Fibroblast of skin of right biceps (primary cell): ENCODE measurements at places on chromosomes 2 and 18.

- DNase-seq: no peak
Measured at GRCh38 chr2:108945969-108946368, 43.1 kb downstream of the EDAR start.

DNA sequence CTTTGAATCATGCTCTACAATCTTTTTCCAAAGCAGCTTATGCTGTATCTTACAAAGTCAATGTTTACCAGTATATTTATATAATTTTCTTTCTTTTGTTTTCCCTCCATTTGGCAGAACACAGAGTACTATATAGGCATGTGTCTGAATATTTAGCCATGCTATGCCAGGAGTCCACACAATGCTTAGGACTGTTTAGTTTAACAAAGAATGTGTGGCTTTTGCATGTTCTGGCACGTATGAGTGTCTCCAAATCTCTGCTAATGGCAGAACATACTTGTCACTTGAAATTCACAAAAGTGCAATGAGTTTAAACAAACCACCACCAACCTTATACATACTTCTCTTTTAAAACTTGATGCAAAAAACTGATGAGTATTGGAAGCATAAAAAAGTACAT lies 268.0 kb downstream of the NR4A2 start:
- DNase-seq: no peak

- DNase-seq: no peak
Measured at GRCh38 chr2:239858179-239858578, 167.0 kb downstream of the NDUFA10 start.

- no peak for DNase-seq
Measured at GRCh38 chr2:127029350-127030051, 77.5 kb downstream of the BIN1 start.

GRCh38 chr2:160445673-160446072 lies 47.9 kb downstream of the RBMS1 start:
- DNase-seq: no peak

DNA sequence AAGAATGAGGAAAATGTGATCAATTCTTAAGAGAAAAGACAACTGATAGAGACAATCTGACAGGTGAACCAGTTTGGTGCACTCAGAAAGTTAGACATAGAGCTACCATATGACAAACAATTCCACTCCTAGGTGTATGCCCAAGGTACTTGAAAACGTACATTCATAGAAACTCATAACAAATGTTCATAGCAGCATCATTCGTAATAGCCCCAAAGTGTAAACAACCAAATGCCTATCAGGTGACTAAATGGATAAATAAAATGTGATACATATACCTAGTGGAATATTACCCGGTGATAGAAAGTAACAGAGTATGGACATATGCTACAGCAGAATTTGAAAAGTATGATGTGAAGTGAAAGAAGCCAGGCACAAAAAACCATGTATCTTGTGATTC lies 149.3 kb upstream of the TRIB2 start:
- DNase-seq: no peak

DNA sequence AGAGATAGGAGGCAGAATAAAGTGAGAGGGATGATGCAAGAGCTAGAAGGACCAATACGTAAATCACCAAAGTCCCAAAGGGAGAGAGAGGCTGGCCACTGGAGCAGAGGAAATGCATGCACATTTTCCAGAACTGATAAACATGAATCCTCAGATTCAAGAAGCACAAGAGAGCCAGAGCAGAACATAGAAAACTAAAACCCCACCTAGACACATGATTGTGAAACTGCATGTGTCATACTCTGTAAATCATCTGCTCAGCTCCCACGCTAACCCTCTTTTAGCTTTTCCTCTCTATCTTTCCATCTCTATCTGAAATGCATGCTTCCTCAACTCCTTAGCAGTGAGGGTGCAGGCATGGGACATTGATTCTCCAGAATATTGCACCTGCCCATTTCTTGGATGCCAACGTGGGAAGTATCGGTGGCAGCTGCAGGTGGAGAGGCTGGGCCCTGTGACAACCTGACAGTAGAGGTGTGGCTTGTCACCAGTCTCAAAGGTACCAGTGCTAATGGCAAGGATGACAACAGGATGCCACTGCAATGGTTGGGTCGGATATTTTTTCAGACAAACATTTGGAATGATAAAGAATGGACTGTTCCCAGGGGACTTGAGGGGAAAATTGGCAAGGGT lies 89.3 kb upstream of the OTOS start:
- no peak for DNase-seq

- no peak for DNase-seq
Measured at GRCh38 chr2:43408407-43409160, 182.2 kb upstream of the ZFP36L2 start.

GRCh38 chr2:132374151-132374550 lies 42.5 kb upstream of the GPR39 start:
- DNase-seq: no peak

DNA sequence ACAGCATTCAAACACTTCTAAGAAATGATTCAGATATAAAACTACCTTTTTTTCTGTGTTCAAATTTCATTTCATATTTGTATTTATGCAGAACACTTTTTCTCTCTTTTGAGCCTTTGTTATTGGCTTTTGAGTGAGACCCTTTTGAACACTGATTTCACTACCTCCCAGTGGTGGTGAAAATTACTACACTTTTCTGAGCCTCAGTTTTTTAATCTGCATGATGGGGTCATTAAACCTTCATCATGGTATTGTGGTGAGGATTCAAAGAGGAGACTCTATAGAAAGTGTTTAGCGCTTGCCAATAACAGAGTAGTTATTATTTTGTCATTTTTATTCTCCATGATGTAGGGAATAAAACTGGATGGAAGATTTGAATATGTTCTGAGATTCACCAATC lies 169.8 kb downstream of the THSD7B start:
- no peak for DNase-seq

GRCh38 chr2:8457699-8458502 lies 224.0 kb upstream of the ID2 start:
- no peak for DNase-seq
